ENCODE measurements at places on chromosomes 1 and 21.

GRCh38 chr1:209741193-209741592 lies 14.7 kb upstream of the TRAF3IP3 start:
- no peak for DNase-seq

- no peak for DNase-seq
Observed at GRCh38 chr21:41578716-41579115, 70.8 kb upstream of the TMPRSS2 start.

DNA sequence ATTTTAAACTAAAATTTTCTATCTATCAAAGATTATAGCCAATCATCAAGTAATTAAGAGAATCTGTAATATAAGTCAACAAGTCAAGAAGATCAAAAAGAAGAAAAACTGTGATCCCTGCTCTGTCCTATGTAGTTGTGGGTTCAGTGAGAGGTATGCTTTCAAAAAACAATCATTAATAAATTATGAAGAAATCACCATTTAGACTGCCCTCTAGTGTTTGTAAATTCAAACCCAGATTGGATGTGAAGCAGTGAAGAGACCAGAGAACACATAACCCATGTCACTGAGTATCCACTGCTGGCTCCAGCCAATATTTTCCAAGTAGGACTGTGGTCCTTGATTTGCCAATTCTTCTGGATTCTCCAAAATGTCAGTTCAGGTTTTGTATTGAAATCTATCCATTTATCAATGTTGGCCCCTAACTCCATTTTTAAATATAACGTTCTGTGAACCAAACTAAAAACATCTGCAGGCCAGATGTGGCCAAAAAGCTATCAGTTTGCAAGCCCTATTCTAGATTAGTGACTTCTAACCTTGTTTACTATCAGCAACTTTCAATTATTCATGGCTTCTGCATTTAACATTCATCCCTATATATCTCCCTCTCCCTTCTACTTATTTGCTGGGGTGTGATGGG lies 467.5 kb upstream of the CXADR start:
- DNase-seq = peak; percentile 30

DNA sequence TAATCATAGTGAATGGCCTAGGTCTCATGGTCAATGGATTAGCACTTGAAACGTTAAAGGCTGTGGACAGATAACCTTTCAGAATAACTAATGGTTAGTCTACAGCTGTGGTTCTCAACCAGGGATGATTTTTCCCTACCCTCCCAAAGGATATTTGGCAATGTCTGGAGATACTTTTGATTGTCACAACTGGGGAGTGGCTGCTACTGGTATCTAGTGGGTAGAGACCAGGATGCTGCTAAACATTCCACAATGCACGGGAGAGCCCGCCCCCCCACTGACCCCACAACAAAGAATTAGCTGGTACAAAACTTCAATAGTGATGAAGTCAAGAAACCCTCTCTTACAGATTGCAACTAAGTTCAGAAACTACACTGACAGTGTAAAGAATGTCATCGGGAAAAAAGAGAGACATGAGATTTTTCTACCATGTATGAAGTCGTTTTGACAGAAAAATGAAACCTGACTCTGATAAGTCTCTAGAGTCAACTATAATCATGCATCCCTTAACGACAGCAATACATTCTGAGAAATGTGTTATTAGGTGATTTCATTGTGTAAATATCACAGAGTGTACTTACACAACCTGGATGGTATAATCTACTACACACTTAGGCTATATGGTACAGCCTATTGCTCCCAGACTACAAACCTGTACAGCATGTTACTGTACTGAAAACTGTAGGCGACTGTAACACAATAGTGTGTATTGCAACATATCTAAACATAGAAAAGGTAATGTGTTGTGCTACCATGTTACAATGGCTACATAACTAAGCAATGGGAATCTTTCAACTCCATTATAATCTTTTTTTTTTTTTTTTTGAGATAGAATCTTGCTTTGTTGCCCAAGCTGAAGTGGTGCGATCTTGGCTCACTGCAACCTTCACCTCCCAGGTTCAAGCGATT lies 49.7 kb upstream of the PRDX6 start:
- DNase-seq = no peak

- no peak for DNase-seq
Observed at GRCh38 chr21:25313829-25314228, 293.5 kb downstream of the MRPL39 start.

DNA sequence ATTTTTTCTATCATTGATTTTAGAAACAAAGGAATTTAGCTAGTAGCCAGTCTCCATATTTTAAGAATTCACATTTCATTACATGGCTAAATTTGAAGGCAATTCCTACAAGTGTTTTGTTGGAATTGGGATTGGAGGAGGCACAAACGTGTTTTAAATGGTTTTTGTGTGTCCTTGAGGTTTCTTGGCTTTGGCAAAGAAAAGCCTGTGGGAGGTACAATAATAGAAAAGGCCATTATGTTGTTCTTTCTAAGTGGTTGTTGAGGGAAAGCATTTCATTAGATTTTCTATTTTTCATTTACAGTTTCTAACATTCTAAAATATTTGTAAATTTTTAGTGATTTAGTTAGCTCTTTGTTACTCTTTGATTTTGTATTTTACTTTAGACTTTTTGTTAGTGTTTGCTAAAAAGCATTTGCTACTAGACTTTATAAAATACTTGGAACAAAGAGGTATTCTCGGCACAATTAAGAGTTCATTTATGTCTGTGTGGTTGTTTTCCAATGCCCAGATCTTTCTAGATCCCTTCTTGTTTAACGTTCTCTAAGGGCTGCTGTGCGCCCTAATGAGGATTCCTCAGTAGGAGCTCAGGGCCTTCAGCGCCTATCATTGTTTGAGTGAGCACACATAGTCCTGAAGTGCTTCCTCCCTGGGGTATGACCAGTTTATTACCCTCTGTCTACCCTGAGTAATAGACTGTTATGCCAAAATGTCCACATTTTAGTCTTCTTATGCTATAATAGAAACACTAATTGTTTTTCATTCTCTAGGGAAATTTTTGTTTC lies 70.0 kb upstream of the KIAA1614 start:
- DNase-seq = peak; percentile 17

DNA sequence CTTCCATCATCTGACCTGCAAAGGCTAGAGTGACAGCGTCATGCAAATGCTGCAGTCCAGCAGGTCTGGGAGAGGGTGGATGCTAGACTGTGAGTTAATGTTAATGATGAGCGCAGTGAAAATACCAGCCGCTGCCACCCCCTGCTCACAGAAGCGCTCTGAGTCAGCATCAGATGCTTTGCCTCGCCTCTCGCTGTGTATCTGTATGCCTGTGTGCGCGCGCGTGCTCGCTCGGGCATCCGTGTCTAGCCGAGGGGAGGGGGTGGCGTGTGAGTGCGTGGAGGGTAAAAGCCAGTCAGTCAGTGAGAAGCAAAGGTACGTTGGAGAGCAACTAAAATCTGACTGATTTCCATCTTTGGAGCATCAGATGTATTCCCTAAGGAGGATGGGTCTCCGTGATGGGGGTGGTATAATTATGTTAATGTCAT lies 858.7 kb downstream of the USP25 start:
- DNase-seq = peak; percentile 76

DNA sequence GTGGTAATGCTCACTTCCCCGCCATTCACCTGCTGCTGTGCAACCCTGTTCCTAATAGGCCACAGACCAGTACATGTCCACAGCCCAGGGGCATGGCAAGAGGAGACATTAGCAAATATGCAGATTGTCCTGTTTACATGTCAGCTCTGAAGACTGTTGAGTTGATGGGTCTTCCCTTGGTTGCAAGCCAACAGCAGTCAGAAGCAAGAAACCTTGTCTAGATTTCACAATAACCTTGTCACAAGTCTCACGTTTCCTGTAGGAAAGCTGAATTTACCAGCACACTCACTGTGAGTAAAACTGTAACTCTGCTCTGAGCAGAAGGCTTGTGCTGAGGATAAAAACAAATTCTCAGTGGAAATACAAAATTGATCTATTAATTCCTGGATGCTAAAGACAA lies 195.1 kb downstream of the HLX start:
- DNase-seq = no peak

DNA sequence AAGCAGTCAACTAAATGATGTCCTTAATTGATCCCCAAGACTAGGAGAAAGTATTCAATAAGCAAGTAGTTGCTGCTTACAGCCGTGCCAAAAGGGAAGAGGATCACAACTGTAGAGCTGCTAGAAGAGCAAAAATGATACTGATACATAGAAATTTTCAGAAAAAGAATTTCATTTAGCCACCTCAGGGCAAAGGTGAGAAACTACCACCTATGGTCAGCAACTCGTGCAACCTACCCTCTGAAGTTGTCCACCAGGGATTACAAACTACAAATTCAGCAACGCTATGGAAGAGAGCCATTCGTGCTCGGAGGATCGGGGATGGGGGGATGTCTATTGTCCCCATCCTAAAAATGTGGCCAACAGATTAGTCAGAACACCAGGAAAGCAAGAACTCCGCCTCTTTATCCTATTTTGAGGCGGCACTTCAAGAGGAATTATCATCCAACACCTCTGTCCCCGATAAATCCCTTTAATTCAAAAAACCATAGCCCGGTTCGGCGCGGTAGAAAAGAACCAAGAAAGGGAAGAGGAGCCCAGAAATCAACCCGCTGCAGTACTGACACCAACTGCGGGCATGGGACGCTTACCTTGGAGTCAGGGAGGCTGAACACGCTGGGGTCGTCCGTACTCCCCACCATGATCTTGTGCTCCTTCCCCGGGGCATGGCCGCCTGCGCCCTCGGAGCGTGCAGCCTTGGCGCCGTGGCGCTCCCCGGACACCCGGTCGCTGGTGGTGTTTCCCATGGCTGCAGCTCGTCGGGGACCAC lies 687 bp downstream of the PRKAB2 start:
- no peak for DNase-seq

GRCh38 chr1:111449703-111450017 lies 396 bp downstream of the ATP5PB start:
- no peak for DNase-seq

DNA sequence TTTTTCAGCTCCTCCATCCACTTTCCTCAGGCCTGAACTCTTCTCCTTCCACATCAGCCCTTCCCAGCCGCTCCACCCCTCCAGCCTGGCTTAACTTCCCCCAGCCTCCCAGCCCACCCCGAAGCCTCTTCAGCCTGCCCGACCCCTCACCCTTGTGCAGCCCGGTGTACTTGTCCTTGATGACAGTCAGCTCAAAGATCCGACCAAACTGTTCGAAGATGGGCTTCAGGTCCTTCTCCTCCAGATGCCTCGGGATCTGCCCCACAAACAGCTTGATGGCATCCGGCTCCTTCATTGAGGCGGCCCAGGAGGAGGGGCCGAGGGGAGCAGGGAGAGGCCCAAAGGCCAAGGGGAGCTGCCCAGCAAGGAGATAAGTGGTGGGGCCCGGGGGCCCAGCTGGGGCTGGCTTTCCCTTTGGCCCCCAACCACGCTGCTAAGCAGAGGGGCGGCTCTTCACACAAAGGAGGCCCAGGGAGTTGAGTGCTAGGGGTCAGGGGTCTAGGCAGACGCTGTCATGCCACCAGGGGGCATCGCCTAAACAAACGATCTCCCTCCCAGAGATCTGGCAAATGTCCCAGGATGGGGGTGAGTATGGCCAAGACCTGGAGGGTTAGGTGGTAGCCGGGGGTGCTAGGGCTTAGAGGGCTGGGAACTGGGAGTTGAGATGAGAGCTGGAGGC lies 738 bp downstream of the CELF3 start:
- DNase-seq = peak; percentile 80

DNA sequence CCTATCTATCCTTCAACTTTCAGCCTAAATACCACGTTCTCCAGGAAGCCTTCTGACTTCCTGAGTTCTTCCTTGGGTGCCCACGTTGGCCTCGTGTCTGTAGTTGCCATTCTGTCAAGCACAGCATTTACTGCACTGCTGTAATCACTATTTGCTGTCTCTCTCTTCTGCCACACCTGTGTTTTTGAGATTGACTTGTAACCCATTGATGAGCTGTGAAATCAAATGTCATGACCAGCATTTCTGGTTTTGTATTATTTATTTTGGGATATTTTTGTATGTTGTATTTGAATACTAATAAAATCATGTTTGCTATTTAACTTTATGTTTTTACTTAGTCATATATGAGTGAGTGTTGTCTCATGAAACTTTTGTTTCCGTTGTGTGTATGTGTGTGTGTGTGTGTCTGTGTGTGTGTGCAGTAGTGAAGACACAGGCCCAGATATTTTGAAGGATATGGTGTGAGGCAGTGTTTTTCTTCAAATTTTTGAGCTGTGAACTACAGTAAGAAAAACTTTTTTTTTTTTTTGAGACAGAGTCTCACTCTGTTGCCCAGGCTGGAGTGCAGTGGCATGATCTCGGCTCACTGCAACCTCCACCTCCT lies 126.2 kb upstream of the SERBP1 start:
- no peak for DNase-seq

GRCh38 chr1:85278853-85279314 lies 2.5 kb upstream of the BCL10 start:
- peak; percentile 26 for DNase-seq

GRCh38 chr1:31797216-31797615 lies 18.6 kb downstream of the SPOCD1 start:
- DNase-seq = no peak

- DNase-seq = no peak
Observed at GRCh38 chr1:171180670-171181069, 4.4 kb upstream of the FMO2 start.

- DNase-seq = no peak
Observed at GRCh38 chr1:213899413-213899812, 88.4 kb upstream of the PROX1 start.

- DNase-seq = no peak
Observed at GRCh38 chr1:245480393-245481120, 325.8 kb downstream of the KIF26B start.

DNA sequence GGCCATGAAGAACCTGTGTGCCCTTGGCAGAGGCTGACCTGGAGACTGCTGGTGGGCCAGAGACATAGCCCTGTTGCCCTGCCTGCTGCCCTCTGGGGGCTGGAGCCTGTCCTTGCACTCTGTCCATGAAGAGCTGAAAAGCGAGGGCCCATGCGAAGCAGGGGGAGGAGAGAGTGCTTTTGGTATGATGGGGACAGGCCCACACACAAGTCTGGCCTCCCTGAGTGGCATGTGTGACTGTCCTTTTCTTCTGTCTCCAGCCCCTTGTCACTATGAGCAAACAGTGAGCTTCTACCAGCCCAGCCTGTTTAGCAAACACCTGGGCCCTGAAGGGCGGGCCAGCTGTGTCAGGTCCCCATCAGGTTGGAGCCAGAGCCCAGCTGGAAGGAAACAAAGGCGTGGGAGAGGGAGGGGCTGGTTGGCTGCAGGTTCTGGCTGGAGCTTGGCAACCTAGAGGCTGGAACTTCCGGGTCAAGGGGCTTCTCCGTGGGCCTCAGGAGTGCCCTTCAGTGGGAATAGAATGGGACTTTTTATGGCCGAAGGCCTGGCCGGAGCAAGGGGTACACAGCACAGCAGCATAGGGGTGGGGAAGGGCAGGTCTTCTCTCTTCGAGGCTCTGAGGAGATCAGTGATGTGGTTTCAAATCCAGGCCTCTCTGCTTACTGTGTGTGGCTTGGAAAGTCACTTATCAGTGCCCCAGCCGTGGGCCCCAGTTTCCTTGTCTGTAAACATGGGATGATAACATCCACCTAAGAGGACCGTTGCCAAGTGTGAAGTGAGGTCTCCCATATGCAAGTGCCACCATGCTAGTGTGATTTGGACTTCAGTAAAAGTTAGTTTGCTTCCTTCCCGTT lies 14.3 kb downstream of the QSOX1 start:
- DNase-seq = peak; percentile 83

DNA sequence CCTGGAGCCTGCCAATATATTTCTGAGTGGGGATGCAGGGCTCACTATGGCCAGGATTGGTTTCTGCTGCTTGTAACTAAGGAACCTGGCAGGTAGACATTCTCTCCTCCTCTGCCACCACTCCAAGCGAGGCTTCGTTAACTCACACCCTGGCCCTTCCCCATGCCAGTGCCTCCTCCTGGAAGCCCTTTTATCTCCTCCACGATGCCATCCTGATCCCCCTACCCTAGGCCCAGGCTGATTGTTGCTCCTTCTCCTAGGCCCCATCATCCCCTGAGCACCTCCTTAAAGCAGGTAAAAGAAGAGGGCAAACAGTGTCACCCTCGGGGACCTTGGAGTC lies 118.5 kb downstream of the DMRTB1 start:
- DNase-seq = no peak

All from mesendoderm (in vitro differentiated cells).